IPS DF 6.9 (cell line): ENCODE measurements at places on chromosomes 2 and 18.
A peak's percentile ranks its signal among the peaks of the same experiment; 100 is the strongest.

DNA sequence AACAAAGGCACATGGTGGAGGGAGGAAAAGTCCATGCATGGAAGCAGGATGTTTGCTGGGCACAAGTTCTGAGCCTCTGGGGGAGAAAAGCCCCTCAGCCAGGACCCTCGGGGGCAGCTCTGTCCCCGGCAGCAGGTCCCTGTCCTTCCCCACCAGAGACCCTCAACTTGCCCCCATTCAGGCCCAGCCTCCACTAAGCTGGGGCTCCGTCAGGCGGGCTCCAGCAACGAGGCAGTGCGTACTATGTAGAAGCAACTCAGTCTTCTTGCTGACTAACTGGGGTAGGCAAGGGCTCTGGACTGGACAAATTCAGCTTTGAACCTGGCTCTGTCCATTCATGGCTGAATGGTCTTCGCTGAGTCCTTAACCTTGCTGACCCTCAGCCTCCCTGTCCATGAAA lies 23.0 kb downstream of the CFAP65 start:
- DNase-seq: no peak

DNA sequence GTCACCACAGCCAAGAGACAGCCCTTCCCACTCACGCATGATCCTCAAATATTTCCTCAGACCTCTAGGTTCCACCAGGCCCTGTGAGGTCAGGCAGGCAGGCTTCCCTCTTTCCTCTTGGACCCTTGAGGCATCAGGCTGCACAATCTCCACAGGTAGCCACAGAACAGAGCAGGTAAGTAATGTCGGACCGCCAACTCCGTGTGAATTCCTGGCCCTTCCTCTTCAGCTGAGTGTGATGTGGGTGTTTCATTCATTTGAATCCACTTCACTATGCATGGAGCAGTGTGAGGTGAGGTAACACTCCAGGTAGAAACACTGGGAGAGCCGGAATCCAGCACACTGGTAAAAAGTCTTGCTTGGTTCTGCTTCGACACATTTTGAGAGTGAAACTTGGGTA lies 44.0 kb downstream of the MRPL35 start:
- no peak for DNase-seq

DNA sequence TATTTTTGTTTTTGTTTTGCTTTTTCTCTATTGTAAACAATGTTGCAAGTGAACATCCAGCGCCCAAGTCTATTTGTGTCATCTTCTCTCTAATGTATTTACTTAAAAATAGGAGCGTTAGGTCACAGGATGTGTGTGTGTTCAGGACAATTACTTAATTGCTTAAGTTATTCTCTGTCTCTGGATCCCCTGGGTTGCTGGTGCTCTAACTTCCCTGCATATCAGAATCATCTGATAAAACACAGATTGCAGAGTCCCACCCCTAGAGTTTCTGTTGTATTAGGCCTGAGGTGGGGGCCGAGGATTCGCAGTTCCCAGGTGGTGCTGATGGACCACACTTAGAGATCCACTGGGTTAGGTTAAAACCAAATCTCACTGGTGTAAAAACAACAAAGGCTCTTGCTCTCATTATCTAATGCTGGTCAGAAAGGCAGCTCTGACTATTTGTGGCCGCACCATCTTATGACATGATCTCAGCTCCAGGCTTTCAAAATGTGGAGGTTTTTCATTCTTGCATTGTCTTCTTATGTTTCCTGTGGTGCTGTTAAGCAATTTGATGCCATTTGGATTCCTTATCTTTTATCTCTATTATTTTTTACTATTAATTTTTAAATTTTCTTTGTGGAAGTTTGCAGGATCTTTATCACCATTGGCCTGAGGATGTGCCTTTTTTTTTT lies 87.7 kb downstream of the CLIP4 start:
- DNase-seq: no peak

- no peak for DNase-seq
Measured at GRCh38 chr2:178718283-178718682, 88.9 kb downstream of the TTN start.

- DNase-seq: no peak
Measured at GRCh38 chr2:104026725-104027124, 827.2 kb upstream of the POU3F3 start.

- DNase-seq: no peak
Measured at GRCh38 chr2:48249025-48249424, 280.9 kb upstream of the STON1 start.

- no peak for DNase-seq
Measured at GRCh38 chr2:102063487-102063911, 71.7 kb downstream of the IL1R2 start.

GRCh38 chr18:8654503-8655451 lies 45.5 kb downstream of the RAB12 start:
- DNase-seq: no peak

GRCh38 chr2:234711308-234711707 lies 214.4 kb upstream of the ARL4C start:
- DNase-seq: no peak

GRCh38 chr2:216696751-216697560 lies 1.6 kb upstream of the IGFBP5 start:
- DNase-seq: no peak

GRCh38 chr2:75709297-75709696 lies 1.4 kb downstream of the GCFC2 start:
- DNase-seq: no peak

DNA sequence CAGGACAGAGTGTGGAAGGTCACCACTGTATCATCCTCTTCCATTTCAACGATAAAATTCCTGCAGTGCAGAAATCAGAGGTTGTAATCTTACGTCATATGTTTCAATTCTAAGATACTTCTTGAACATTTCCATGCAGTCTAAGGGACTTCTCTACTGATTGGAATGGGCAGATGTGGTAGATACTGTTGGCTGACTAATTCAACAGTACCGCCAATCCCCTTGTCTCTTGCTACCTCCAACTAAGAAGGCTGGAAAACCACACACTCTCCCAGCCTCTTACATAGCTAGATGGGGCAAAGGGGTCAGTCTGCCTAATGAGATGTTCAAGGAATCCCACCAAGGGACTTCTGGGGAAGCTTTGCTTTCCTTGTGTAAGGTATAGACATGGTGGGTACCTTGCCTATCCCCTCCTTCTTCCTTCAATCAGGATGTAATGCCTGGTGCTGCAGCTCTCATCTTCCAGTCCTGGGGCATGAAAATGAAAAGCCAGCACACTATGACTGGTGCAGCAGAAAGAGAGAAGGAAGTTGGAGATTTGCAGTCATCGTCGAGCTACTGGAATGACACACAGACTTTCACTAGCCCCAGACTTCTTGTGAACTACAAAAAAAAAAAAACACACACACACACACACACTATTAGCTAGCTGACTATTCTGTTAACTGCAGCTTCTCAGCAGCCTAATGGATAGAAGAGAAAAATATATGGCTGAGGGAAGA lies 84.1 kb downstream of the ALPK2 start:
- DNase-seq: no peak

DNA sequence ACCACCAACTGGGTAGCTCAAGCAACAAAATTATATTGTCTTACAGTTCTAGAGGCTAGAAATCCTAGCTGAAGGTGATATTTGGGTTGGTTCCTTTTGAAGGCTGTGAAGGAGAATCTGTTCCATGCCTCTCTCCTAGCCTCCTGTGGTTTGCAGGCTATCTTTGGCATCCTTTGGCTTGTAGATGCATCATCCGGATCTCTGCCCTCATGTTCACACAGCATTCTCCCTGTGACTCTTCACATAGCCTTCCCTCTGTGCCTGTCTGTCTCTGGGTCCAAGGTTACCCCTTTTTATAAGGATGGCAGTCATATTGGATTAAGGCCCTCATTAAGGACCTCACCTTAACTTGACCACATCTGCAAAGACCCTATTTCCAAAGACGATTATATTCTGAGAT lies 78.6 kb upstream of the MAP3K20 start:
- DNase-seq: no peak

- no peak for DNase-seq
Measured at GRCh38 chr2:168568476-168569267, 112.6 kb downstream of the CERS6 start.

DNA sequence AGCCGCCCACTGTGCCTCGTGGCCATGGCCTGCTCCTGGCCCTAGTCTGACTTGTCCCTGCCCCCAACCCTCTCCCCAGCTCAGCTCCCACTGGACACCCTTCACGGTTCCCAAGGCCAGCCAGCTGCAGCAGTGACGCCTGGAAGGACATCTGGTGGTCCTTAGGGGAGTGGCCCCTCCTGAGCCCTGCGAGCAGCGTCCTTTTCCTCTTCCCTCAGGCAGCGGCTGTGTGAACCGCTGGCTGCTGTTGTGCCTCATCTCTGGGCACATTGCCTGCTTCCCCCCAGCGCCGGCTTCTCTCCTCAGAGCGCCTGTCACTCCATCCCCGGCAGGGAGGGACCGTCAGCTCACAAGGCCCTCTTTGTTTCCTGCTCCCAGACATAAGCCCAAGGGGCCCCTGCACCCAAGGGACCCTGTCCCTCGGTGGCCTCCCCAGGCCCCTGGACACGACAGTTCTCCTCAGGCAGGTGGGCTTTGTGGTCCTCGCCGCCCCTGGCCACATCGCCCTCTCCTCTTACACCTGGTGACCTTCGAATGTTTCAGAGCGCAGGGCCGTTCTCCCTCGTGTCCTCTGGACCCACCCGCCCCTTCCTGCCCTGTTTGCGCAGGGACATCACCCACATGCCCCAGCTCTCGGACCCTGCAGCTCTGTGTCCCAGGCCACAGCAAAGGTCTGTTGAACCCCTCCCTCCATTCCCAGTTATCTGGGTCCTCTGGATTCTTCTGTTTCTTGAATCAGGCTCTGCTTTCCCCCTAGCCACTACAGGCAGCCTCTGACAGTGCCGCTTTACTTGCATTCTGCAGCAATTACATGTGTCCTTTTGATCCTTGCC lies 35.8 kb downstream of the ANO7 start:
- DNase-seq: no peak

- DNase-seq: no peak
Measured at GRCh38 chr2:19256121-19256601, 102.3 kb downstream of the OSR1 start.

DNA sequence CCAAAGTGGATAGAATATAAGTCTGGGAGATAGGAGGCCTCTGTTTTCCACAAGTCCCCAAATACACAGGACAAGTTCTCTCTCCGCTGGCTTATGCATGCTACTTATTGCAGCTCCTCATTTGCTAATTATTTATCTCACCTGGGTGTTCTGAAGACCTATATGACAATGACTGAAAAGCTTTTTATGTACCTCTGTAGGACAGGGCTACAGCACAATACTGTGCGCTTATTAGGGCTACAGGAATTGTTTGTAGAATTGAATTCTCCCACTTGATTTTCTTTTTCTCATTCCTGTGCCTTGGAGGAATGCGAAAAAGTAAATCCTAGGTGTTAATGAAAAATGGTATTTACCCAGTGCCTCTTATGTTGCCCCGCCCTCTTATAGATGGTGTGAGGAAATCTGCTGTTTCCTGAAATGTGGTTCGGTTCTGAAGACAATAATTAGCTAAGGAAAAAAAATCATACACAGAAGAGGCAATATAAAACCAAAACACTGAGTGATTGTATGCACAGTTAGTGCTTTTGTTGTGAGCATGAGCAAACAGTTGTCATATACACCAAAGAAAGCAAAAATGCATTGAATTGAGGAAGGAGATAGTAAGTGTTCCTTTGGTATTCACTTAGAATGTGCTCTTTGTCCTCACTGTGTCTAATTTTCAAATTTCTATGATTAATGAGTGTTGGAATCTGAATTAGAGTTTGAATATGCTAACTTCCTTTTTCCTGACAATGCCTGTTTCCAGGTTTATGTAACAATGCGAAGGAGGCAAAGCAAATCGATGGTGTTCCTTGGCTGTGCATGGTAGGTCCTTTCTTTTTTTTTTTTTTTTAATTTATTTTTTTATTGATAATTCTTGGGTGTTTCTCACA lies 78.7 kb upstream of the PNPT1 start:
- DNase-seq: no peak

GRCh38 chr2:55061523-55062344 lies 11.5 kb upstream of the RTN4 start:
- no peak for DNase-seq

GRCh38 chr18:49858309-49859020 lies 45.1 kb upstream of the ACAA2 start:
- peak; percentile 60 for DNase-seq

- DNase-seq: no peak
Measured at GRCh38 chr2:190357600-190357999, 14.2 kb downstream of the INPP1 start.
